ENCODE measurements at places on chromosomes 2 and 18. TPM values are rescaled to one million over a fixed set of nuclear protein-coding genes. Genes with fewer than 3 reads are reported as not detected.

GRCh38 chr18:39232490-39232889, 1666.9 kb upstream of the CELF4 start:
- no peak for DNase-seq

Gene UPP2
- not detected for total RNA-seq

- no peak for DNase-seq
Observed at GRCh38 chr2:237513693-237514092, 26.6 kb downstream of the MLPH start.

GRCh38 chr2:28219758-28220368, 172.8 kb upstream of the FOSL2 start:
- DNase-seq = no peak

- DNase-seq = no peak
Observed at GRCh38 chr2:162085090-162085891, 11.3 kb upstream of the DPP4 start.

DNA sequence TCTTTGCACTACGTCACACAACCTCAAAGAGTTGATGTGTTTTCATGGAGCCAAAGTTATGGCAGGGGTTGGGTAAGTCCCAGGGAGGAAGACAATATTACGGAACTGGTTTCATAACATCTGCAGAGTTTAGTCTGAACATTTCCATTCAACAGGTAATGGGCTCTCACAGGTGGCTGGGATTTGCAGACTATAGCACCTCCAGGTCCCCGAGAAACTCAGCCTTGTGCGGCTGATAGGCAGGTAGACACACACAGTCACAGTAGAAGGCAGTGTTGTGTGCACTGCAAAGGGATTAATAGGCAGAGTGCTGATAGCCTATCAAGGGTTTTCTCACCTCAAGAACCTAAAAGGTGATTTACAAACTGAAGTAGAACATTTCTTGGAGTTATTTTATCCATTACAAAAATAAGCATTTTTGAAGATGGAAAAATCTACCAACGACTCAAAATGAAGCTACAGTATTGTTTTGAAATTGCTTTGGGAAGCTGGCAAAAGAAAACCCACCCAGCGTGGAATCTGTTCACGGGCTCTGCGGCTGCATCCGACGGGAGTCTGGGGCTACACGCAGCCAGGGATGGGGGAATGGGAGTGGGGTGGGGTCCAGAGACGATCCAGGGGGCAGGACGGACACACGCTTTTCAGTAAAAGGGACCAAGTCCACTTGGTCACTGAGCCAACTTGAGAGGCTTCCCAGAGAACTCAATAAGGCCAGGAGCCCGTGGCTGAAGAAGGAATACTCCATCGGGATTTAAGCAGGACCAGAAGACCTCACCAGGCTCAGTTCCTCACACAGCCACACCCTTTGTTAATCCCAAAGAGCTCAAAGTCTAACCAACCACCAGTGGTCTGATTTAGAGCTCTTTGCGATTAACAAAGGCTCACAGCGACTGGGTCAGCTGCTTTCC, 82.9 kb downstream of the CHRNA1 start:
- DNase-seq = no peak

- DNase-seq = no peak
Observed at GRCh38 chr2:11923935-11924334, 177.5 kb downstream of the LPIN1 start.
